ENCODE measurements at places on chromosomes 3 and 15. TPM values are rescaled to one million over a fixed set of nuclear protein-coding genes. Genes with fewer than 3 reads are reported as not detected.

The TBC1D23 gene
- total RNA-seq: 26.1 TPM

The UBP1 gene
- total RNA-seq: 47.4 TPM

GRCh38 chr15:30036036-30036703 is 46.6 kb upstream of the GOLGA8J start:
- no peak for DNase-seq

GRCh38 chr3:124413989-124414598 is 316.2 kb upstream of the UMPS start:
- no peak for DNase-seq
